ENCODE measurements at places on chromosomes 1 and 21. TPM values are rescaled to one million over a fixed set of nuclear protein-coding genes. Genes with fewer than 3 reads are reported as not detected.

HMGCS2 gene
- 867 TPM for total RNA-seq

FAM72D gene
- not detected for total RNA-seq

FAM76A gene
- 4.4 TPM for total RNA-seq

AMY2A gene
- total RNA-seq = 0.60 TPM

DNA sequence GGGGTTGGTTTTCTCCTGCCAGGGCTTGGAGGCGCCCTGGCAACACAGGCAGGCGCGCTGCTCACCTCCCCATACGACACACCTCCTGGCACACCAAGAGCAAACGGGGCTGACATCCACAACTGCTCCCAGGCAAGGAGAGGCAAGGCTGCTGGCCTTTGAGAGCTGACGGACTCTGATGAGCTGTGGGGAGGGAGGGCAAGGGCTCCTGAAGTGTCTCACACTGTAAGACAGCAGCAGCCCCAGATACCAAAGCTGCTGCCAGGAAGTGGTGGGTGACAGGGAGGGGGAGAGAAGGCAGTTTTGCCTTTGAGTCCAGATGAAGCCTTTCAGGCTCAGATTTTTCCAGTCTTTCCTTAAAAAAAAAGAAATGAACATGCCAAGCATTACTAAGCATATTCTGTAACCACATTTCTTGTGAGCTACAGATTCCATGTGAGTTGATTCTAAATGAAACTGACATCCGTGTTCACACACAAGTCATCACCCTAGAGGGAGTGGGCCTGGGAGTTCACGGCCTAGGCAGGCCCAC lies 24.3 kb downstream of the PGBD5 start:
- no peak for DNase-seq

DNA sequence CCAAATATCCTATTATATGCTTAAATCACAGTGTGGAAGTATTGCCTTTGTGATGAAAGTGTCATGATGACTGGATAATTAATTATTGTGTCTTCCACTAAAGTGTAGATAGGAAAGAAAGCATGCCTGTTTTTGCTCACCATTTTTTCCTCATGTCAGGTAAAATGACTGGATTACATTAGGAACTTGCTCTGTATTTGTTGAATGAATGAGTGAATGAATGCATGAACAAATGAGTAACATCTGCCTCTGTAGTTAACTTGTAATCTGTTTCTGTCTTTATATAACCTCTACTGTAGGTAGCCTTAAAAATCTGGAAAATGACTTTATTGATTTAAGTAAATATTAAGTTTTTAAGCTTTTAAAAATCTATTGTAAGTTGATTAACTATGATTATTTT lies 2.9 kb upstream of the PTPRC start:
- DNase-seq = no peak

DNA sequence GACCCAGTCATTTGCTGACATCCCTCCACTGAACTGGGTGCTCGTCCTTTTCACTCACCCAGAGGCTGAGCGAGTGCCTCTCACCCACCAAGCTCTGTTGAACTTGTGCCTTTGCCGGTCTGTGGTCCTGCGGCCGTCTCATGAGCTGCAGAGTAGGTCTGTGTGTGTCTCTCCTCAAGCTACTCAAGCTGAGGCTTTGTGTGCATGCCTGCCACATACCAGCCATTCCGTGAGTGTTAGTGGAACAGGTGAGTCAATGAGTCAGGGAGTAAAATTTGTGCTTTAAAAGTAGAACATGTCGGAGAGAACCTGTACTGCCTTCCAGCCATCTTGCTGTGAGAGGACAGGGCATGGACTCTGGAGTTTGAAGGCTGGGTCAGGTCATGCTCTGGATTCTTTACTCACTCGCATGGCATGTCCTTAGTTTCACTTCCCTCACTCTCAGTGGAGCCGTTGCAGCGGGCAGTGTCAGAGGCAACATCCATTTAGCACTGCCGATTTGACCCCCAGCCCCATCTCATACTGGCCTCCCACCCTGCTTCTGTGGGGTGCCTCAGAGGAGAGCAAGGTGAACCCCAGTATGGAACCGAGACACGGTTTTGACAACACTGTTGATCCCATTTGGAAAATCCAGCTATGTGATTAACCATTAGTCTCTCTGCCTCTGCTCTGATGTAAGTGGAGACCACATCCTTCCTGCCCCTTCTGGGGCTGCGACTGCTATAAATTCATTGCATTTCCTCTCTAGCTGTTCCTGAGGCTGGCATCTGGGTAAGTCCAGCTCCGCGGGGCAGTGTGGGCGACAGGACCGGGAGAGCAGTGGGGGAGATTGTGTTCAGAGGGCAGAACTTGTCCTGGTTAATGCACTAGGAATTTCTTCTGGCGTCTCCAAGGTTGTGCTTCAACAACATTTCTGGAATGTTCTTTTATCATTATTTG lies at the start of gene NLRP3:
TSS of gene NLRP3 (plus strand) at position 751 of the 939 bp plus-strand sequence. CDS start 2,628 bp downstream, outside the sequence.
- no peak for DNase-seq

GRCh38 chr1:23567996-23568607 lies 8.8 kb upstream of the ID3 start:
- no peak for DNase-seq

DNA sequence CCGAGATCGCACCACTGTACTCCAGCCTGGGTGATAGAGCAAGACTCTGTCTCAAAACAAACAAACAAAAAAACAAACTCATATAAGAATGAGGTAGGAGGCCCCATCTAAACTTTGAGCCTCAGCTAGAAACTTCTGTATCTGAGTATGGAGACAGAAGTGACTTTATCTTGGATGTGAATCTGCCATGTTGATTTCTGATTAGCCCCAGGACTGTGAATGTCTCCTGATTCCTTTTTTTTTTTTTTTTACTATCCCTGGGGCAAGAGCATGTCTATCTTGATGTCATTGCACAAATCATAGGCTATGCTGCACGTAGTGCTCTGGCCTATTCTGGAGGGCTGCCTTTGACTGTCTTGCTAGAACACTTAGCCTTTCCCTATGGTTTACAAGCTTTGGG lies 211.0 kb downstream of the PTPRU start:
- no peak for DNase-seq

- DNase-seq = no peak
Observed at GRCh38 chr1:206491616-206492015, 15.7 kb upstream of the RASSF5 start.

GRCh38 chr1:245133995-245134715 lies 20.6 kb upstream of the KIF26B start:
- DNase-seq = no peak

- peak; percentile 81 for DNase-seq
Observed at GRCh38 chr1:32773018-32773763, 44.0 kb downstream of the YARS1 start.

GRCh38 chr1:229397762-229398161 lies 36.1 kb downstream of the ACTA1 start:
- no peak for DNase-seq

DNA sequence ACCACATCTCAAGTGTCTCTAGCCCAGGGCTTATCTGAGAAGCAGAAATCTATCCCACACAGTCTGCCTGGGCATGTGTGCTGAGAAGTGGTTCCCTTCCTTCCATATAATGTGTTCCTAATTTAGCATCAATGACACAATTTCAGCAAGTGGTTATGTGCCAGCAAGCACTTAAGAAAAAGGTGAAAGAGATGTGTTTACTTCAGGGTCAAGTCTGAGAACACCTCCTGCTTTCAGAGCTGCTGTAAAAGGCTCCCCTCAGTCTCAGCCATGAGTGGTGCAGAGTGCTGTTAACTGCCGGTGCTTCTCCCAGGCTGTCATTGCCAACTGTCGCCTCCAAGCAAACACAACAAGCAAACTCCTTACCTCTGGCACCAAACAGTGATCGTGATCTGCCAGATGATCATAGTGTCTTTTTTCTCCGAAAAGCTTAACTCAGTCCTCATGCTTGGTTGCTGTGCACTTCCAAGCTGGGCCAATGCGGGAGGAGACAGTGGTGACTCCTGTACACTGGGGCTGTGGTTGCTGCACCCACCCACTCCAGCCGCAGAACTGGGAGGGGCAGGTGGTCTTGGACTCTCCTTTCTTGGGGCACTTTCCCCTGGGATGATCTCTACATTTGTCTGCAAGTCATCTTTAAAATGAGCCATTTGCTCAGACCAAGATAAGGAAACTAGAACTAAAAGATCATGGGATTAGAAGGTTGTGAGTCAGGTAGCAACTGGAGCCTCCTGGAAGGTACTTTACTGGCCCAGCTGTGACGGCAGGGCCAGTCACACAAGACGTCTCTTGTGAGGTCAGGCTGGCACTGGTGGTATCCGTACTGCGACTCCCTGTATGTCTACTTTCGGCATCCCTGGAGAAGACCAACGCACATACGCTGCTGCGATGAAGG lies 32.4 kb downstream of the ATP1A1 start:
- no peak for DNase-seq

DNA sequence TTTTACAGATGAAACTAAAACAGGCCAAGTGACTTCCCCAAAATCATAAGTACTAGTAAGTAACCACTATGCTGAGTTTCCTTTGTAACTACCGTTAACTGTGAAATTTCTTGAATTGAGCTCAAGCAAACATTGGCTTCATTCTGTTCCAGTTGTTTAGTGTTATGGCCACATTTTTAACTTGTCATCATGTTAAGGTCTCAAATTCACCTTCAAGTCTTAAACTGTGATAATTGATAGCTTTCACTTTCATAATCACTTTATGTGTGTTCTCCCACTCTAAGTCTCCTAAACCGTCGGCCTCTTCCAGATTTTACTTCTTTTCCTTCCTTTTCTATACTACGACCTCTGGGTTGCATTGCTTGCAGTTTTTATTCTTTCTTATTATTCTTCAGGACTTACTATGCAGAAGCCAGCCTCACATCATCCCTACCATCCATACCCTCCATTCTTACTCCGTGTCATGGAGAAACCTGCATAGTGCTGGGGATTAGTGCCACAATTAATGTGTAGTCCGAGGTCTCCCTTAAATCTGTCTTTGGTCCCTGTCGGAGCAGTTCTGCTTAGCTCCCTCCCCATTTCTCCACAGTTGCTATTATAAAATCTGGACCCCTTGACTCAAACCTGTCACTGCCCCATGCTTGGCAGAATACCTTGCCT lies 5.8 kb downstream of the KIF1B start:
- peak; percentile 16 for DNase-seq

- DNase-seq = no peak
Observed at GRCh38 chr21:28669321-28669720, 323.4 kb downstream of the LTN1 start.

DNA sequence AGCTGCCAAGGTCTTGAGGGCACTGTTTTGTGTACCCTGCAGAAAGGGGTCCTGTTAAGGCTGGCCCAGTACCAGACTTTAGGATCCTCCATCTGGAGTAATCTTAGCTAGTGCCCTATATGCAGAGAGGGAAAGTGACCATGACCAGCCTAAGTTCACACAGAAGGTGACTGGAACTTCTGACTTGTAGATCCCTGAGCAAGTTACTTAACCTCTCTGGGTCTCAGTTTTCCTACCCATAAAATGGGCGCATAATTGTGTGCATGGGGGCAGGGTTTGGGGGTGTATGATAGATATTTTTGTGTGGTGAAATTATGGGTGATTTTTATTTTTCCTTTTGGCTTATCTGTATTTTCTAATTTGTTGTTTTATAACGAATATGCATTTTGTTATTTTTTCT lies 3.3 kb upstream of the SHISAL2A start:
- DNase-seq = no peak

- no peak for DNase-seq
Observed at GRCh38 chr1:224333309-224333926, 3.4 kb upstream of the NVL start.
